Upper lobe of right lung (tissue), 1 donor: ENCODE measurements at places on chromosomes 4 and X. TPM values are rescaled to one million over a fixed set of nuclear protein-coding genes. Genes with fewer than 3 reads are reported as not detected.

GRCh38 chrX:154013614-154014360 is 5.9 kb downstream of the IRAK1 start:
- H3K4me3 ChIP-seq: no peak overlapping the region
- peak; percentile 76 for DNase-seq
- H3K27me3 ChIP-seq: no peaks in the 10 kb centered on the region
- peaks cover 10% of the 10 kb centered on the region for H3K36me3 ChIP-seq
- H3K27ac ChIP-seq: no peak overlapping the region
- no peaks in the 10 kb centered on the region for H3K4me1 ChIP-seq

- H3K4me3 ChIP-seq: no peak overlapping the region
- H3K27ac ChIP-seq: no peak overlapping the region
- no peak for DNase-seq
Measured at GRCh38 chr4:118962540-118962939, 73.9 kb downstream of the SYNPO2 start.

DNA sequence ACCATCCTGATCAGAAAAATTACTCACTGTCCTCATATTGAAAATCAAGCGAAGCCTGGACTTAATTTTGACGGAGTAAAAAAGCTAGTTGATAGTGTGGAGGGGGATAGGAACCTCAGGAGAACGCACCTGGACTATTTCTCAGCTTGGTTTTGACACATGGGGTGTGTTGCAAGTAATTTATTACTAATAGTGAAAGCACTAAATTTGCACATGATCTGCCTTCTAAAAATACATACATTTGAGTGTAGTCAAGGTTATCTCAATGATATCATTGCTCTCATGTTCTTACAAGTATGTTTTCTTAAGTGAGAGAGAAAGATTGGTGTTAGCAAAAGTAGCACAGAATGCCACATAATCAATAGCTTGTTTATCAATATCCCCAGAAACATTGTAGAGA is 29.5 kb downstream of the LRIT3 start:
- DNase-seq: no peak
- no peaks in the 10 kb centered on the region for H3K36me3 ChIP-seq
- H3K27ac ChIP-seq: no peak overlapping the region
- no peaks in the 10 kb centered on the region for H3K27me3 ChIP-seq

GRCh38 chrX:76796311-76796710 is 368.8 kb downstream of the MAGEE1 start:
- no peaks in the 10 kb centered on the region for H3K36me3 ChIP-seq
- no peaks in the 10 kb centered on the region for H3K27me3 ChIP-seq
- no peaks in the 10 kb centered on the region for H3K4me1 ChIP-seq
- H3K4me3 ChIP-seq: no peak overlapping the region
- no peak overlapping the region for H3K27ac ChIP-seq
- DNase-seq: no peak

DNA sequence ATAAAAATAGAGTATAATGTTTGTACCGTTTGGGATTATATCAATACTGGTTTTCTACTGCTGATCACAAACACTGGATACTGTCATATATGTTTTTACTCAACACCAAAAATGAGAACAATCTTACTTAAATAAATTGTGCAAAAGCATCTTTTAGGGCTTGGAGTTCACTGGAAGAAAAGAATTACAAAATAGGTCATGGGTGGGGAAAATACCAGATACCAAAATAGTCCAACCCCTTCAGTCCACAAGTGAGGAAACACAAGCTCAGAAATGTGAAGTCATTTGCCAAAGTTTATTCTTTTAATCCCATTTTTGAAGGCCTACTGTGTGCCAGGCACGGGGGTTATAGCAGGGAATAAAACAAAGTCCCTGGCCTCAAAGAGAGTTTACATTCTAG is 64.4 kb downstream of the ADGRG2 start:
- no peak overlapping the region for H3K4me3 ChIP-seq
- no peak overlapping the region for H3K27ac ChIP-seq
- no peaks in the 10 kb centered on the region for H3K27me3 ChIP-seq
- H3K4me1 ChIP-seq: no peaks in the 10 kb centered on the region

- no peaks in the 10 kb centered on the region for H3K27me3 ChIP-seq
- H3K4me1 ChIP-seq: no peaks in the 10 kb centered on the region
- no peak within 1 kb of the TSS for H3K27ac ChIP-seq
- DNase-seq: peak; percentile 89
- no peaks in the 10 kb centered on the region for H3K36me3 ChIP-seq
- peak within 1 kb of the TSS; percentile 48 for H3K4me3 ChIP-seq
Measured at GRCh38 chrX:8731559-8732395, at the start of gene ANOS1. Gene ANOS1, minus strand, starts transcription at chrX:8732137. Its CDS starts 101 bp downstream, at chrX:8732036.

DNA sequence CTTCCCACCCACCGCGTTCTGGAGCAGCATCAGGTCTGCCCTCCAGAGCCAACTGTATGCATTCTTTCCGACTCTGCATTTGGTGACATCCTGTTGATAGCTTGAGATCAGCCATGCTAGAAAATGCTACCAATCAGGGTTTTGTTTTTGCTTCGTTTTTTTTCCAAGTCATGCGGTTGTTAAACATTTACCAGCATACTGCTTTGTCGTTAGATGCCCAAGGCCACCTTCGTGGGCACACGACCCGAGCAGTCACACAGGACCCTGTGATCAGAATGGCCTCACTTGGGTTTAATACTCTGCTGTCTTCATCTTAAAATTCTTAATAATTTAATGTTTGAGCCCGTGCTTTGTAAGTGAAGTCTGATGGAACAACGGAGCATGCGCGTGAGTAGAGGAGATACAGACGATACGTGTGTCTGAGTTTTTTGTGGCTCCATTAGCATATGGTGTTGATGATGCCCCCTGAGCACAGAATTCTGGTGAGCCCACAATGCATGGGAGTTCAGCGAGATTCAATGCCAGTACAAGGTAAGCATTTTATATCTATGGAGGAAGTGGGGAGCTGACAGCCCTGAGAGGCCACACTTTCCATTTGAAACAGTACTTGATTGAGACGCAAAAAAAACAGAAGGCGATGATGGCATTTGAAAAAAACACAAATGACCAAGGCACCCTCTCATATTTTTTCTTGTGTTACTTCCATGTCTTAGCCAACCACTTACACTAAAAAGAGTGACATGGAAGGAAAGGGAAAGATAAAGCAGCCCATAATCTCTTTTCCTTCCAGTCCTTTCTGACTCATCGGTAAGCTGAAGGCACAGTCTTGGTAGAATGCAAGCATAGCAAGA is 323.6 kb downstream of the BCOR start:
- DNase-seq: no peak
- H3K4me1 ChIP-seq: no peaks in the 10 kb centered on the region
- H3K27me3 ChIP-seq: no peaks in the 10 kb centered on the region
- no peak overlapping the region for H3K27ac ChIP-seq
- no peak overlapping the region for H3K4me3 ChIP-seq

DNA sequence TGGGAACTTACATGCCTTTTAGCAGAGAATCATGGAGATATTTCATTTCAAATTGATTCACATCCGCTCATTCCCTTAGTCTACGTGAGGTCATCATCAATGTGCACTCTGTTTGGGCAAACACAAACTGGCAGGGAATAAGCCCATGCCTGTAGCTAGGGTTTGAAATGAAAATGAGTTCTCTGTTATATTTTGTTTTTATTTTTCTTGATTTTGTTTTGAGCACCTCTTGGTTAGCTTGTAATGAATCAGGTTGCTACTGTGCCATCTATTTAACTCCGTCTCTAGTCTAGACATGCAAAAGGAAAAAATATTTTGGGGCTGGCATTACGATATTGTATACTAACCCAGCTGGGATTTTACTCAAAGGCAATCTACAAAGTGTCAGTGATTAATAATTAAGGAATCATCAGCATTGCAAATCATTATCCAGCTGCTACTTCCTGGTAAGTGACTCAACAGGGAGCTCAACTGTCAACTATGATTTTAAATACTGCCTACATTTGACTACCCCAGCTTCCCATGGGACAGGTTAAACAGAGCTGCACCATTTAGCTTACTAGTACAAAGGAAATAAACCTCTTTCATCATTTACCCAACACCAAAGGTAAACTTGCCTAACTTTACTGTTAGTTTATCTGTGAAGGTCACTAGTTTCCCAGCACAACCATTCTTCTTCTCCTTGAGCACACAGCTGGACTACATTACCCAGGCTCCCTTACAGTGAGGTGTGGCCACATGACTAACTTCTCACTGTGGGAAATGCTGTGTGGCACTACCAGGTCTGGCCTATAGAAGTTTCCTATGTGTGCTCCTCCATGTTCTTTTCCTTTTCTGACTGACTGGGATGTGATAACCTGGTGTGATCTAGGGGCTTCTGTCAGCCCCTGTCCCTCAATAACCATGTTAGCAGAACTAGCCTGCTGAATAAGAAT is 21.2 kb upstream of the TRPC5OS start:
- no peak for DNase-seq
- H3K4me3 ChIP-seq: no peak overlapping the region
- H3K27ac ChIP-seq: no peak overlapping the region
- no peaks in the 10 kb centered on the region for H3K27me3 ChIP-seq

GRCh38 chr4:8681391-8681790 is 88.8 kb downstream of the CPZ start:
- DNase-seq: peak; percentile 54
- H3K4me1 ChIP-seq: no peaks in the 10 kb centered on the region
- no peak overlapping the region for H3K27ac ChIP-seq

GRCh38 chr4:37469286-37469685 is 216.9 kb downstream of the RELL1 start:
- no peak overlapping the region for H3K4me3 ChIP-seq
- no peaks in the 10 kb centered on the region for H3K4me1 ChIP-seq
- no peak for DNase-seq
- no peaks in the 10 kb centered on the region for H3K27me3 ChIP-seq
- H3K36me3 ChIP-seq: no peaks in the 10 kb centered on the region
- no peak overlapping the region for H3K27ac ChIP-seq

- peak overlapping the region; percentile 81 for H3K27ac ChIP-seq
- H3K36me3 ChIP-seq: no peaks in the 10 kb centered on the region
- H3K27me3 ChIP-seq: no peaks in the 10 kb centered on the region
- H3K4me1 ChIP-seq: no peaks in the 10 kb centered on the region
- peak overlapping the region; percentile 61 for H3K4me3 ChIP-seq
- no peak for DNase-seq
Measured at GRCh38 chrX:103356858-103357257, 552 bp downstream of the TCEAL9 start.

- no peak overlapping the region for H3K4me3 ChIP-seq
- no peaks in the 10 kb centered on the region for H3K27me3 ChIP-seq
- H3K4me1 ChIP-seq: peaks cover 23% of the 10 kb centered on the region
- peak overlapping the region; percentile 81 for H3K27ac ChIP-seq
Measured at GRCh38 chr4:37757761-37758160, 68.7 kb upstream of the PGM2 start.

GRCh38 chr4:40596522-40596921 is 33.1 kb downstream of the RBM47 start:
- H3K4me1 ChIP-seq: peaks cover 1% of the 10 kb centered on the region
- no peak overlapping the region for H3K27ac ChIP-seq
- H3K27me3 ChIP-seq: no peaks in the 10 kb centered on the region
- no peak for DNase-seq
- no peak overlapping the region for H3K4me3 ChIP-seq
- peaks cover 5% of the 10 kb centered on the region for H3K36me3 ChIP-seq

DNA sequence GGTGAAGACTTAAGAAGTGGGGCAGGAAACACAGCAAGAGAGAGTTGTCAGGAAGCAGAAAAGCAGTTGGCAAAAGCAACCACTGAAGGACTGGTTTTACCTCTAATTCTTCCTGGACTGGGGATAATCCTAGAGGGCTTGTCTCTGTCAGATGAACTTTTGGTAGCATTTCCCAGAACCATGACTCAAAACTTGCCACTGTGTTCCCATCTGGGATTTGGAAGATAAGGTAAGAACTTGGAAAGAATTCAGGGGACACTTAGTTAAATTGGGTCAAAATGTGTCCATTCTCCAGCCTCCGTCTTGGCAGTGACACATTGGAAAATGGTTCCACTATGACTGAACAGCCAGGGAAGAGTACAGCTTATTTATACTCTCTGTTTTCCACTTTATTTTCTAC is 55.7 kb downstream of the CD38 start:
- H3K4me1 ChIP-seq: no peaks in the 10 kb centered on the region
- H3K27ac ChIP-seq: no peak overlapping the region
- H3K36me3 ChIP-seq: no peaks in the 10 kb centered on the region
- no peak overlapping the region for H3K4me3 ChIP-seq

DNA sequence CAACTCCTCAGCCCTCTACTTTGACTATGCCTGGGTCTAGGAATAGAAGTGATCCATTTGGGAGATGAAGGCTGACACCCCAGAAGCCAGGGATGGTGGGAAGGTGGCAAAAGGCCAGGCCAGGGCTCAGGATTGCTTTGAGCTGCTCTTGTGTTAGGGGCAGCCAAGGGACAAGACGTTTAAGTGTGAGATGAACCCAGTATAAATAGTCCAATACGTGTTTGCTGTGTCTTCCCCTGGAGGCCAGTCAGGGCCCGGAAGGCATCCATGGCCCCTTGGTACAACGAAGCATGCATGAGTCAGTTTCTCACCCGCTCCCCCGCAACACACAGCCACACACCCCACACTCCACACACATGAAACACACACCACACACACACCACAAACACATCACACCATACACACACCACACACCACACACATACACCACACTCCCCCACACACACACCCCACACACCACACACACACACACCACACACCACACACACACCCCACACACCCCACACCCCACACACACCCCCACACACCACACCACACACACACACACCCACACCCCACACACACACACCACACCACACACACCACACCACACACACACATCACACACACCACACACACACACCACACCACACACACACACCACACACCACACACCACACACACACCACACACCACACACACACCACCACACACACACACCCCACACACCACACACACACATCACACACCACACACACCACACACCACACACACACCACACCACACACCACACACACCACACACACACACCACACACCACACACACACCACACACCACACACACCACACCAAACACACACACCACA is 5.1 kb downstream of the STARD8 start:
- H3K4me3 ChIP-seq: no peak overlapping the region
- no peaks in the 10 kb centered on the region for H3K4me1 ChIP-seq
- H3K27ac ChIP-seq: no peak overlapping the region

DNA sequence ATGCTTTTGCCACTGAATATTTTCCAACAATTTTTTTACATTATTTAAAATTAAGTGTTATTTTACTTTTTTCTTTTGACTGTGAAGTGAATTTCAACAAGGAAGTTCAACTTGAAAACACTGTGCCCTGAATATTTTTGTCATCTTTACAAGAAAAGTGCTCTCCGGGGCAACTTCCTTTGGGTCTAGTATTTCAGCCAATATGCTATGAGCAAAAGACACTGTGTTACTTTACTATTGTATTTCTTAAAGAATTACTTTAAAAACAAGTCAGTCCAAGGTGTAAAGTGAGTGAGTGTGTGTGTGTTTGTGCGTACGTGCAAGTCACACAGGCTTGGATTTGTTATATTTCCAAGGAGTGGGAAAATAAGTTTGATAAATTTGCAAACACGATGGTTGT is 7.6 kb upstream of the USP53 start:
- H3K27ac ChIP-seq: no peak overlapping the region
- no peak overlapping the region for H3K4me3 ChIP-seq
- no peak for DNase-seq
- no peaks in the 10 kb centered on the region for H3K36me3 ChIP-seq
- H3K4me1 ChIP-seq: no peaks in the 10 kb centered on the region

The COL25A1 gene
- total RNA-seq: 0.75 TPM

The BTC gene
- 3.4 TPM for total RNA-seq

The OTUD6A gene
- not detected for total RNA-seq

The GPR50 gene
- total RNA-seq: not detected

The PCYT1B gene
- total RNA-seq: 0.14 TPM

The TMPRSS11D gene
- not detected for total RNA-seq
